ENCODE measurements at places on chromosomes 12 and 14. TPM values are rescaled to one million over a fixed set of nuclear protein-coding genes. Genes with fewer than 3 reads are reported as not detected.

DNA sequence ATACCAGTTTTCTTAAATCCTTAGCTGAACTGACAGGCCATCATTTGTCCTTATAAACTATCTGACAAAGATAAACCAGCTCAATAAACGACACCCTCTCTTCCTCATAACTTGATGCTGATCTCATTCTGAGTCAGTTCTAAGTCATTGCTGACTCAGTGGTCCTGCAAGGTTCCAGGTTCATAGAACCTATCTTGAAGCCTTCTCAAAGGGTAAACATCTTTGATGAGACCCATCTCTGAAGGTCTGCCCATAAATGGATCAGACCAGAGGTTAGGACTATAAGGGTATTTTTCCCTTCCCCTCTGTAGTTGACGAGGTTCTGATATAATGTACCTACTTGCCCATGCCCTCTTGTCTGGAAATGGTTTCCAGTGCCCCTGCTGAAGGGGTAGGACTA, 11.9 kb downstream of the NAA25 start:
- peak; percentile 54 for DNase-seq

DNA sequence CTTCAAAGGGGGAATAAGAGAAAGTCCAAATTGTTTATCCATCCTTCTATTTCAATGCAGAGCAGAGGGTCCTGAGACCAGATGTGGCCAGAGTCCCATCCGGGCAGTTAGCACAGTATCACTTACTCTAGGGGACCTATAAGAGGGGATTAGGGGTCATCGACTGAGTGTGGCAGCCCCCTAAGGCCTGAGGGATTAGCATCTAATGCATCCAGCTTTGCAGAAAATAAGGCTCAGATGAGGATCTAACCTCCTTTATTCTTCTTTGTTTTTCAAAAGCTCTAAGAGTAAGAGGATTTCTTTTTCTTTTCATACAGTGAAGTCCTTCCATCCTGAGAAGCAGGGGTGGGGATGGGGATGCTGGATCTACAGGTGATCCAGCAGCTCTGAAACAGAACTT, 43.5 kb downstream of the NEUROD4 start:
- no peak for DNase-seq

DNA sequence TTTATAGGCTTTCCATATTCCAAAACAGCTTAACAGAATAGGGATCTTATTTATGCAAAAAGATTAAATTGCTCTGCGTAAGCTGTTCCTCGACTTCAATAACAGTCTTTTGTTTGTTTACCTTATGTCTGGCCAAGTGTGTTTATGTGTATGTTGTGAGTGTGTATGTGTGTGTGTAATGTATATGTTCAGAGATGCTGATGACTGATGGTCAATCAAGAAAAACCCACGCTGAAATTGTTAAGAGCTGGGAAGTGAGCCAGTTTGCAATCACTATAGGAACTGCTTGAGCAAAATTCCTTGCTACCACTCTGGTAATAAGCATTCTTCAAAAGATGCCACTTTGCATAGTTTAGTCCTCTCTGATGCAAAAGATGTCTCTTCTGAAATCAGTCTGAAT, 59.6 kb downstream of the PRKD1 start:
- no peak for DNase-seq

DNA sequence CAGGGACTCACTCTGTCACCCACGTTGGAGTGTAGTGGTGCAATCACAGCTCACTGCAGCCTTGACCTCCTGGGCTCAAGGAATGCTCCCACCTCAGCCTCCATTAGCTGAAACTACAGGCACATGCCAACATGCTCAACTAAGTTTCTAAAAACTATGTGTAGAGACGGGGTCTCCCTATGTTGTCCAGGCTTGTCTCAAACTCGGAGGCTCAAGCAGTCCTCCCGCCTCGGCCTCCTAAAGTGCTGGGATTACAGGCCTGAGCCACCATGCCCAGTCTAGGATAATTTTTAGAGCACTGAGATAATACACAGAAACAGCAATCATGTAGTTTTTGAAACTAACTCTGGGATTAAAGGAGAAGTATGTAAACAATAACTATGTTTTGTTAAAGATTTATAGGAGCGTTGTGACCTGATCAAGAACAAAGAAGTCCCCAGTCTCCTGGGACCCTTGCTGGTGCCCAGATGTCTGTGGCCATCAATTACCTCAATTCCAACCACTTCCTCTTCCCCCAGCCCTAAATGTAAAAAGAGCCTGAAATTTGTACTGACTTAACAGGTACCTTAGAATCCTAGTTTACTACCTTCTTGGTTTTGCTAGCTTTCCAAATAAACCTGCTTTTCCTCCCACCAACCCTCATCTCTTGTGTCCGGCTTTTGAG, 28.9 kb upstream of the EGLN3 start:
- DNase-seq = no peak

- no peak for DNase-seq
Observed at GRCh38 chr14:99815696-99816095, 22.5 kb downstream of the EML1 start.

DNA sequence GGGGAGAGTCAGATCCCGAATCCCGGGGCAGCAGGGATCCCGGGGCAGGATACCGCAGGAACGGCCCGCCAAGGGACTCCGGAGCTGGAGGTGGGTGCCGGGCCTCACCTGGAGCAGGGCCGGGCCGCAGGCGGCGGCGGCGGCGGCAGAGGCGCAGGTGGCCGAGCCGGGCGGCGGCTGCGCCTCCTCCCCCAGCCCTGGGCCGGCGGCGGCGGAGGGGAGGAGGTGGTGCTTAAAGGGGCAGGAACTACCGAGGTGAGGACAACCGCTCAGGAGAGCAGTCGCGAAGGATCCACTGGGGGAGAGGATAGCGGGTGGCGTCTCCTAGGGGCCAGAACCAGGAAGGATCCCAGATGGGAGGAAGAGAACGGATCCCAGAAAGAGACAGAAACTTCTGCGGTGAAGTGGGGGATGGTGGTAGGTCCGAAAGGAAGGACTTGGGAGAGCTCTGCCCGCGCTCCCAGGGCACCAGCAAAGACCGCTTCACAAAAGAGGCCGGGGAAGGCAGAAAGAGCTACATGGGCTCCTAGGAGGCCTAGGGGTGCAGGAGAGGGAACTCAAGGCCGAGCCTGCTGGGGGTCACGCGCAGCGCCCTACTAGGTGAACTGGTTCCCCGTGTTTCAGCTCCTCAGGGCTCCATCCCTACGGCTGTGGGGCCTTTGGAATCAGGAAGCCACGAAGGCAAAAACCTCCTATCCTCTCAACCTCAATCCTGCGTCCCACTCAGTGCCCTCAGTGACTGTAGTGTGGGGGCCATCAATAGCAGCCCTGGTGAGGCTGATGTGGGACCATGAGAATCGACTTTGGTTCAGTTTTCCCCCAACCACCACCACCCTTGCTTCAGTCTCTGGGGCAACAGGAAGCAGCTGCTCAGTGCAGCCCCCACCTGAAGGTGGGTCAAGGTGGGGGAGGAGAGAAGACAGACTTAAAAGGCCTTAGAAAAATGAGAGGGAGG, 5.0 kb upstream of the BAZ2A start:
- peak; percentile 81 for DNase-seq

DNA sequence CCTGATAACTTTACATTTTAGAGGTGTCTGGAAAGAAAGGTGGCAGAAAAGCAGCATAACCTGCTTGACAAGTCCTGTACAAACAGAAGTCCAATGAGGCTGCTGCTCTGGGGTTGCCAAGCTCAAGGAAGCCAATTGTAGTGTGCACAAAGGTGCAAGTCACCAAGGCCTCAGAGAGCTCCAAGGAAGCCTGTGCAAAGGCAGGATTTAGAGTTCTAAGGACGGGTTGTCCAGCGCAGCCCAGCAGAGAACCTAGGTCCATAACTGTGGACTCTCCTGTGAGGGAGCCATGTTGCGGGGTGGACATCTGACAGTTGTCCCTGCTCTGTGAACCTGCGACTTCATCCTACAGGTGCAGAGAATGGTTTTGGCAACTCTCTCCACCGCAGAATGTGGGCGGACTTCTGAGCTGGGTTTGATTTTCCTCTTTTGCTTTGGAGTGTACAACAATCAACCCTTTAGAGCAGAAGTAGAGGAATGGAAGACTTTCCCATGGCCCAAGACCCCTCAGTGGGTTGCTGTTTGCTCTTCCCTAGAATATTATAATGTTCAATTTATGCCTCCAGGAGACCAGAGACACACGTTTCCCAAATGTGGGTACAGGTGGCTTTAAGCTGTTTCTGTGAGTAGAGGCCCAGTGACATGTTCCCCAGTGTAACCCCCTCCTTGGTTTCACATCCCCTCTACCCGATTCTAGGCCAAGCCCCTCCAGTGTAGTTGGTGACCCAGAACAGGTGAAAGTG, 81.0 kb downstream of the ETV6 start:
- peak; percentile 10 for DNase-seq

GRCh38 chr12:46908936-46909635, 83.3 kb upstream of the SLC38A4 start:
- DNase-seq = no peak

DNA sequence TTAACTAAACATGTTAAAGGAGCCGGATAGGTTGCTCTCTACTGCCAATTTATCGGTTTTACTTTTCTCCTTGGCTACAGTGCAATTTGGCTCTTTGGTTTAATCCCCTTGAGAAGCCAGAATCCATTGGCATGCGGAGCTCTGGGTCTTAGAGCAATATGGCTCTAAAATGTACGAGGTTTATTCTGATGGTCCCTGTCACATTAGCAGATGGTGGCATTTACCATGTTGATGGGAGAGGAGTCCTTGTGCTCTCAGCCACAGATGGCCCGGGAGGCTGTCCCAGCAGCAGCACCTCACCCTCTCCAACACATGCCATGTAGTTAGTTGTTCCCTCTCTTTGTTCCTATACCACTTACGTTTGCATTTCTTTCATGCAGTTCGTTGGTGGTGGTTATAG, 179.7 kb downstream of the RGS6 start:
- no peak for DNase-seq

DNA sequence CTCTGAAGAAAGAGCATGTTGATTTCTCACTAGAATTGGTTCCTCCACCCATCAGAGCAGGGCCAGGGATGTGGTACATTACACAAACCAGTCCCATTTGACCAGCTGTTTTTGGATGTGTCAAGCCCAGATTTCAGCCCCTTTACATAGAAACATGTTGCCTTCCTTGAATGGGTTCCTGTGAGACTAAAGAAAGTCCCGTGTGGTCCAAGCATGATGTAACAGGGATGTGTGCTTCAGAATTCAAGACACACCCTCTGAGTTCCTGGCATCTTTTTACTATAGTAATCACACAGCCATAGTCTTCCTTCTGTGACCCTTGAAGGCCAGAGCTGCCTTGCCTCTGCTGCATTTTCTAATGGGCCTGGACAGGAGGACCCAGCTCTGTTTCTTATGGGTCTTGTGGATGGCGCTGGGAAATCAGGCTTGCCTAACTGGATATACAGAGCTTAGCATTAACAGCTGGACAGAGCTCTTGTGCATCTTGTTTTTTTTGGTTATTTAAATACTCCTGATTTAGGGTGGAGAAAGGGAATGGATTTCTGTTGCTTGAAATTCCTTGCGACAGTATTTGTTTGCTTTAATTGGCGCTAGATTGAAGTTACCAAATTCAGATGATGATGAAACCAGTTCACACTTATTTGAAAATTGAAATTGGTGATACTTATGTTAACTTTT, 341.0 kb downstream of the ZFP36L1 start:
- no peak for DNase-seq

GRCh38 chr12:56007564-56008559, 10.8 kb downstream of the SUOX start:
- peak; percentile 71 for DNase-seq

- DNase-seq = no peak
Observed at GRCh38 chr14:75614179-75614578, 35.8 kb downstream of the FLVCR2 start.

DNA sequence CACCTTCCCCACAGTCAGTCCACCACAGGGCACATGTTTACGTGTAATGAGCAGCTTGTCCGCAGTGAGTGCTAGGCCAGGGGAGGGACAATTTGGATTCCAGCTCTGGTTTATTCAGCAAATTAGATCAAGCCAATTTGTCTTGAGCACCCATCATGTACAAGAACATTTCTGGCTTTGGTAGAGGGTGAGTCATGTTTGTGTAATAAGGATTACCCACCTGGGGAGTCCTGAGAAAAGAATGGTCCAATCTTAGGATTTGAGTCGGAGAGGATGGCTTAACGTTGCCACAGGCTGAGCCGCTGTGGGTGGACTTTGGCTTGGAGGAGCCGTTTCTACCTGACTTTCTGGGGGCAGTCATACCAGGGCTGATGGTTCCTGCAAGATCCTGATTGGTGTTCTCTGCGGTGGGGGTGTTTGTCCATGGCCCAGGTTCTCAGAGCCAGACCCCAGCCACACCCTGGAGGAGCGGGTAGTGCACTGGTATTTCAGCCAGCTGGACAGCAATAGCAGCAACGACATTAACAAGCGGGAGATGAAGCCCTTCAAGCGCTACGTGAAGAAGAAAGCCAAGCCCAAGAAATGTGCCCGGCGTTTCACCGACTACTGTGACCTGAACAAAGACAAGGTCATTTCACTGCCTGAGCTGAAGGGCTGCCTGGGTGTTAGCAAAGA, 143.7 kb downstream of the SMOC1 start:
- DNase-seq = no peak

- DNase-seq = no peak
Observed at GRCh38 chr12:78194448-78194847, 363.8 kb downstream of the NAV3 start.

Gene FAM186B
- total RNA-seq = not detected

Gene CCDC175
- not detected for total RNA-seq

Gene KRT72
- not detected for total RNA-seq

Gene A2ML1
- not detected for total RNA-seq

Gene PDE3A
- total RNA-seq = not detected

Gene MBIP
- 25.5 TPM for total RNA-seq

Gene SERPINA3
- not detected for total RNA-seq

Gene EFS
- total RNA-seq = not detected

Gene PPP1R12A
- 75.7 TPM for total RNA-seq

Gene MSRB3
- total RNA-seq = not detected

Gene CLEC6A
- not detected for total RNA-seq

Gene PLEKHD1
- 0.05 TPM for total RNA-seq

Gene PLEKHH1
- 1.7 TPM for total RNA-seq

Gene RAD9B
- total RNA-seq = 2.7 TPM

Data from activated CD4-positive, alpha-beta memory T cell treated with anti-CD3 and anti-CD28 coated beads for 36 hours (primary cell).